CD4-positive, alpha-beta T cell treated with Interferon alpha-2 for 1 hour (primary cell): ENCODE measurements at places on chromosomes 1 and 21.

- DNase-seq: no peak
These were observed 191.2 kb downstream of the GABPA start for GRCh38 chr21:25925936-25926335.

DNA sequence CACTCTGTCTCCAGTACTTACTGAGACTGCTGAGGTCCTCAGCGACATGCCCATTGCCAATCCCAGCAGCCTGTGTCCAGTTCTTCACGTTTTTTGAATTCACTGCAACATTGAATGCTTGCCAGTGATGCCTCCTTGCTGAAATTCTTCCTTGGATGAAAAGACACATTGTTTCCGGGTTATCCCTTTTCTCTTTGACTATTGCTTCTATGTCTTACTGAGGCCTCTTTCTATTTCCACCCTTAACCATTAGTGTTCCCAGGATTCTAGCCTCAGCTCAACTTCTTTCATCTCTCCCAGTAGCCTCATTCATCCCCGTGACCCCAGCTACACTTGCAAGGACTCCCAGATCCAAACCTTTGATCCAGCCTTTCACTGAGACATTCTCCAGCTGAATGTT, 46.5 kb upstream of the KIF26B start:
- DNase-seq: no peak

GRCh38 chr1:2447276-2448097, 28.6 kb upstream of the PLCH2 start:
- no peak for DNase-seq

DNA sequence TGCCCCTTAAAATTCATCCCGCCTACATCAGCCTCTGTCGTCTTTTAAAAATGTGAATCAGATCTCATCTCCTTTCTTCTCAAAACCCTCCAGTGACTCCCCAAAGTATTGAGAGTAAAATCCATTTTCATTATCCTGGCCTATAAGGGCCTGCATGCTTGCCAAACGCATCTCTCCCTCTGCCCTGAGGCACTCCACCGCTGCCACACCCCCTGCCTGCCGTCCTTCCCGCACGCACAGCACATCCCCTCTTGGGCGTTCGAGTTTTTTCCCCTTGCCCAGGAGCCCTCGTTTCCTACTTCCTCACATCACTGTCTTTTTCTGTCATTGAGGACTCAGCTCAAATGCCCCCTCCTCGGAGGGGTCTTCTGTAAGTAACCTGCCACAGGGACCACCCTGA, 53.3 kb upstream of the MTR start:
- no peak for DNase-seq

DNA sequence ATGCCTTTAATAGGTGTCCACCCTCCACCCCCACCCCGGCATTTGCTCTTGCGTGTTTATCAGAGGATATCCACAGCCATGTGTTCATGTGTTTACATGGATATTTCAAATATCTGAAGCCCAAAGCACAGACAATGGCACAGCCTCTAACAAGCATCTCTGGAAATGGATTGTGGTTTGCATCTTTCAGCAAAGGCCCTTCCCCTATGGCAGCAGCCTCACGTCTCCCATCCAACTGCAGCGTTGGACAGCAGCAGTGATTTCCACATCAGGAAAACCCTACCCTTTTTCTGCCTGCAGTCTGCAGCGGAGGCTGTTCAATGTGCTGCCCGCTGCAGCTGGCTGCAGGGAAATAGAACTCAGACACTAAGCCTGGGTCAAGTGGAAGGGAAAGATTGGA, 1.6 kb downstream of the RASSF5 start:
- DNase-seq: no peak

DNA sequence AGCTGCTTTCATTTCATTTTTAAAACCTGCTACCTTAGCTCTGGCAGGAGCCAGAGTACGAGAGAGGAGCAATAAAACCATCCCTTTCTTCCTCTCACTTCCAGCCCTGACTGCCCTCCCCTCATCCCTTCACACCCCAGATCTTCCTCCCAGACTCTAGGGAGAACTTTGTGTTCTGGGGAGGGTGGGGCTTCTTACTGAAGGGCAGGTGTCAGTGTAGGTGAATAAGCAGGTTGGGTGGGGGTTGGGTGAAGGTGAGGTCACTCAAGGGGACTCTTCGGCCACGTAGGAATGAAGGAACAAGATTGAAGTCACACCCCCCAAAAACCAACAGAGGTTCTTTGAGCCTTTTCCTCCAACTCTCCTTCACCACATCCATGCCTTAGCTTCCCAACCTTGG, 88.9 kb downstream of the CD58 start:
- DNase-seq: no peak

GRCh38 chr1:97806996-97807520, 113.8 kb downstream of the DPYD start:
- DNase-seq: no peak
